ENCODE measurements at places on chromosomes 3 and 15.

DNA sequence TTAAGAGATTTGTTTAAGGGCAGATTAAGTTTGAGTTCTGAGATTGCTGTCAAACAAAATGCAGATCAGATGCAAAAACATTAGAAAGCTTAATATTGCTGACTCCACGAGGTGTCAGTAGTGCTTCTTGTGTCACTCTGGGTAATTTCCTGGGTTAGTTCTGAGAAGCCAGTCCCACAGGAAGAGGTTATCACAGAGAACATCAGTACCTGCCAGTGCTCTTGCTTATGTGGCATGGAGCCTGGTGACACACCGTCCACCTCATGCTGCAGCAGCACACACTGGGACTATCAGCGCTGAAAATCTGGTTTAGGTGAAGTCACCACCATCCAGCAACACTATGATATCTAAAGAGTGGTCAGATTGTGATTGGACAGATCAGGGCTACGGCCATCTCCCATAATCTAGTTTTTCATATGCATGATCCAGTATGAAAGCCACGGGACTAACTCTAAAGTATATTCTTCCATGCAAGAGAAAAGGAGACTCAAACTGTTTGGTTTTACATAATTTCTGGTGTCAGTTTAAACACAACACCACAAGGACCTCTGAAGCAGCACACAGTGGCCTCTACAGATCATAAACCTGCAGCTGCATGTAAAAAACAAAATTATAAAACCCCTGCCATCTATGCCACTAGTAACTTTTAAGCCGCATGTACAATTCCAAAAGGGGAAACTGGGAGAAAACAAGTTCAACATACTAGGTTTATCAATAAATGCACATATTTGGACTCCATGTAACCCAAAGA is 36.1 kb upstream of the MYO5C start:
- DNase-seq: no peak

DNA sequence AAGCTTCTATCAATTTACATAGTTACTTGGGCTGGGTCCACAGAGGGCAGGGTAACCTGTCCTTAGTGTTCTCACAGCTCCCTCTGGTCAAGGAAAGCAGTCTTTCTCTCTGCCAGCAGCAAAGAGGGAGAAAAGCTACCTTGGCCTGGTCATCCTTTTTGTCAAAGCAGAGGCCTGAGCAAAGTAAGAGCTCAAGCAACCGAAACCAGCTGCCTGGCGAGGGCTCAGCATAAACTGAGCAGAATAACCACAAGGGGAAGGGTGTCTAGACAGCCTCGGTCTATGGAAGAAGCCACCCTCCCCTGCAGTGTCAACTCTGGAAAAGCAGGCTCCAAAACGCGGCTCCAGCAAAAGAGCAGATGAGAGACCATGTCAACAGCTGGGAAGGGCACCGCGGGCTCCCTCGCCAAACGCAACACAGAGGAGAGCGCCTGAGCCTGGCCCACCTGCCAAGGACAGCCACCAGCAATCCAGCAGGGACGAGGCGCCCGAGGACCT is 17.4 kb downstream of the LRIG1 start:
- DNase-seq: no peak

- DNase-seq: no peak
Observed at GRCh38 chr3:172383306-172383796, 64.9 kb downstream of the GHSR start.

DNA sequence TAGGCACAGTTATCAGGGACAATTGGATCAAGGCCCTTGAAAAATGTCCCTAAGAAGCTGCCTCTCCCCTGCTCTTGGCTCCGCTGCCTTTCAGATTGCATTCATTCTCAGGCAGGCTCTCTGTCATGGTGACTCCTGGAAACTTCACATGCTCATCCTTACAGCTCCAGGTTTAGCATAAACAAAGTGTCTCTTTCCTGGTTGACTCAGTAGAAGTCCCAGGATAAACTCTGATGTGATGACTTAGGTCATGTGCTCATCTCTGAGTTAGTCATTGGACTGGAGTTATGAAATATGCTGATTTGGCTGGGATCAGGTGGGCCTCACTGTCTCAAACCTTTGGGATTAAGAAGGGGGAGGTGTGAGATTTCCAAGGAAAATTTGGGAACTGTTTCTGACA is 243.8 kb downstream of the ZNF621 start:
- DNase-seq: no peak

- DNase-seq: no peak
Observed at GRCh38 chr3:49727154-49727923, 3.6 kb upstream of the GMPPB start.

DNA sequence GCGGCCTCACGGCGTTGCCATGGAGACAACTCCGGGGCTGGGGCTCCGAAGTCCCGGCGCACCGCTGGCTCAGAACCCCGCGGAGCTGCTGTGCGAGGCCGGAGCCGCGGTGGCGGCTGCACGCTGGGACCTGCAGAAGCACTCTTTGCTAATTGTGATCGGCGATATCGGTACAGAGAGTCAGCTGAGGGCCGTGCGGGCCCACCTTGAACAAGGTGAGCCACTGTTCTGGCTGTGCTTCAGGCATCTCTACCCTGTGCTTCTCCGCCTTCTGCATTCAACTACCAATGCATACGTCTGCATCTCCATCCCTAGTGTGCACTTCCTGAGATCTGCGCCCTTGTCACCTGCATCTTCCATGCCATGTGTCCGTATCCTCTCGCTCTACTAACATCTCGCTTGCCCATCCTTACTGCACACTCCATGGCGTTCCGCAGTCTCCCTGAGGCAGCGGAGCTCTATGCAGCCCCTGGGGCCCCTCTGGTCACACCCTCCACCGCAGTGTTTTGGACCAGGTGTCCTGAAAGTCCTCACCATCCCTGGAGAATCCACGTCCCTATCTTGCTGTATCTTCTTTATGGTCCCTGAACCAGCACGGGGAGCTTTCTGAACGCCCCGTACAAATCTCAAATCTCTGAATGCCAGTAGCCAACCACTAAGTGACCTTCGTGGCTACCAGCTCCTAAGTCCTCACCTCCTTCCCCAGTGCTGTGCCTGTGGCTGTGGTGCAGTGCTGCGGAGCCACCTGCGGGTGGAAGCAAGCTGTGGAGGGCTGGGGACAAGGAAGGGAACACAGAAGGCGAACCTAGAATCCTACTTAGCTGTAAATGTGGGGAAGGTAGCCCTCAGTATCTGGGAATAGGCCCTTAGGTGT is 6.2 kb upstream of the MAP1A start:
- DNase-seq: no peak

GRCh38 chr15:84807228-84807627 is 9.9 kb upstream of the ALPK3 start:
- DNase-seq: no peak

GRCh38 chr3:171228240-171228639 is 201.7 kb upstream of the SLC2A2 start:
- no peak for DNase-seq

DNA sequence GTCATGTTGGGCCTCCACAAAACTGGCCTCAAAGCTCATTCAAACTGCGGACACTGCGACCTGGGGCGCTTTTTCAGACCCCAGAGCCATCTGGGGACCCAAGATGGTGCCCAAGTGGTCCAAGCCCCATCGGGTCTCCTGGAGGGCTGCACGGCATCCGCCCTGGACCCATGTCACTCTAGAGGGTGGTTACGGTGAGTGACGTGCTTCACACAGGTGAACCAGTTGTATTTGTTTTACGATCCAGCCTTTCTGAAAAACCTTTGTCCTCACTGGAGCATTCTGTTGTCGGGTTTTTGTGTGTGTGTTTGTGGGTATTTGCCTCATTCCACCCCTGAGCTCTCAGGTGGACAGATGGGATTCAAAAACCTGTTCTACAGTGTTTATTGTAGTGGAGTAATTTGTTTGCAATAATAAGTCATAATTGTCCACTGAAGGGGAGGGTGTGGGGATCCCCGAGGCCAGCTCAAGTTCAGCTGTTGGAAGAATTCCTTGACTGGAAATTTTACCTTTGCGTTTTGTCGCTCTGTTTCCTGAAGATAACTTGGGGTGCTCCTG is 1.9 kb downstream of the SLC51A start:
- DNase-seq: no peak

GRCh38 chr3:129827765-129828164 is 65.7 kb downstream of the TMCC1 start:
- no peak for DNase-seq

- DNase-seq: no peak
Observed at GRCh38 chr3:171653701-171654100, 156.6 kb downstream of the PLD1 start.

DNA sequence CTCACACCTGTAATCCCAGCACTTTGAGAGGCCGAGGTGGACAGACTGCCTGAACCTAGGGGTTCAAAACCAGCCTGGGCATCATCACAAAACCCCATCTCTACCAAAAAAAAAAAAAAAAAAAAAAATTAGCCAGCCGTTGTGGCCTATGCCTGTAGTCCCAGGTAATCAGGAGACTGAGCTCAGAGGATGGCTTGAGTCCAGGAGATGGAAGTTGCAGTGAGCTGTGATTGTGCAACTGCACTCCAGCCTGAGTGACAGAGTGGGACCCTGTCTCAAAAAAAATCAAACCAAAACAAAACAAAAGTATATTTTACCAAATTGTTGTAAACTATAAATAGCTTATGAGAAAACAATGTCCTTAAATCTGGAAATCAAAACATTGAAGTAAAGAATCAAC is 34.7 kb upstream of the UBP1 start:
- no peak for DNase-seq

GRCh38 chr15:31047437-31047836 is 54.1 kb downstream of the TRPM1 start:
- DNase-seq: no peak

- DNase-seq: no peak
Observed at GRCh38 chr3:19765954-19766353, 168.1 kb downstream of the EFHB start.

- no peak for DNase-seq
Observed at GRCh38 chr3:152778022-152778421, 56.9 kb upstream of the P2RY1 start.

- no peak for DNase-seq
Observed at GRCh38 chr15:79903626-79904025, 6.8 kb upstream of the MTHFS start.

- no peak for DNase-seq
Observed at GRCh38 chr15:85616549-85617110, 178.1 kb downstream of the KLHL25 start.

- no peak for DNase-seq
Observed at GRCh38 chr15:79283252-79284048, 928 bp downstream of the ANKRD34C start.

- no peak for DNase-seq
Observed at GRCh38 chr3:195582947-195583346, 793 bp downstream of the APOD start.

GRCh38 chr3:116020989-116021388 is 397.7 kb downstream of the GAP43 start:
- no peak for DNase-seq

- DNase-seq: no peak
Observed at GRCh38 chr3:19885468-19885867, 48.5 kb downstream of the EFHB start.

DNA sequence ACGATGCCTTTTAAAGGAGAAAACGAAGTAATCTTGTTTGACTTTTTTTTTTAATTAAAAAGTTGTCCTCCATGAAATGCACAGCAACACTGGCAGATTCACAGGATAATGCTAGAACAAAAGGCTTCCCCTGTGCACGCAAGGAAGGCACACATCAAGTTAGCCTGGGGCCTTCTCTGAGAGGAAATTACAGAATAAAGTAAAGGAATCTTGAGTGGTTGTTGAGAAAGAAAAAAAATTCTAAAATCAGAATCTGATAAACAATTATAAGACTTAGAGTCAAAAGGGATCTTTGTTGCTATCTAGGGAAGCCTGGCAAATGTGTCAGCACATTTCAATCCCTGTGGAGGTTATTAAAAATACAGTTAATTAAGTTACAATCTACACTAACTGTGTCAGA is 946.0 kb downstream of the IGSF11 start:
- DNase-seq: no peak

GRCh38 chr3:31102196-31102879 is 207.9 kb upstream of the GADL1 start:
- no peak for DNase-seq

DNA sequence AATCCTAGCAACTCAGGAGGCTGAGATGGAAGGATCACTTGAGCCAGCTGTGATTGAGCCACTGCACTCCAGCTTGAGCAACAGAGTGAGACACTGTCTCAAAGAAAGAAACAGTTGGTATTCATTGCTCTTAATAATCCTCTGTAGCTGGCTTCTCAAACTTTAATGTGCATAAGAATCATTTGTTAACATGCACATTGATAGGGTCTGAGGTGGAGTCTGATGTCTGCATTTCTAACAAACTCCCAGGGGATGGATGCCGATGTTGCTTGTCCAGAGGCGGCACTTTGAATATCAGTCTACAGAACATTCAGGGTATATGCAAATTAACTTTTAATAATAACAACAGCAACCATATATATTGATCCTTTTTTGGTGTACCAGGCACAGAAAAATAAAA is 39.9 kb downstream of the NKIRAS1 start:
- DNase-seq: no peak
